ENCODE measurements at places on chromosomes 5 and 9.
A peak's percentile ranks its signal among the peaks of the same experiment; 100 is the strongest.

DNA sequence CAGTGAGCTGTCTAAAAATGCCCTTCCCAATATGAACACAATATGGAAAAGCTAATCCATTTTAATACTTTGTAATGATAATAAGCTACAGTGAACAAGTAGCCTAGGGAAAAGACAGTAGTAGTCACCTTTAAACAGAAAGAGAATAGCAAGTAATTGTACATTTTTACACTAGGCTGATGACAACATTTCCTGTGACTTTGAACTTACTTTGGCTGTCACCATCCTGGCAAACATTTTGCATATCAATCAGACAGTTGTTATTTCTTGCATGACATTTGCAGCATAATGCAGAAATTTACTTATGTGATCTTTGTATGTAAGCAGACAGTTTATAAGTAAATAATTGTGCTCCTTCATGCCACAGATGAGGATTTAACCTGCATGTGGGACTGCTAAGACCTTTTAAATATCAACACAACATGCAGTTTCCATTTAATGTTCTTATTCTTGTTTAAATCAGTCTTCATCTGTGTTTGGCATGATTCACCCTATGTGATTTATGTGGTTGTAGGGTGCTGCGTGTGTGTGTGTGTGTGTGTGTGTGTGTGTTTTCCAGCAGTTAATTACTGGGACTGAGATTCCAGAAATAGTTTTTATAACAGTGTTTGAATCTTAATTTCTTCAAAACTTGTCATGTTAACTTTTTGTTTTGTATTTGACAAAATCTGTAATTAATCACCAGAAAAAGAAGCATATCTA lies 997.1 kb upstream of the ARRDC3 start:
- DNase-seq: no peak

- peak; percentile 91 for DNase-seq
Observed at GRCh38 chr5:9654886-9655285, 24.7 kb upstream of the TAS2R1 start.

DNA sequence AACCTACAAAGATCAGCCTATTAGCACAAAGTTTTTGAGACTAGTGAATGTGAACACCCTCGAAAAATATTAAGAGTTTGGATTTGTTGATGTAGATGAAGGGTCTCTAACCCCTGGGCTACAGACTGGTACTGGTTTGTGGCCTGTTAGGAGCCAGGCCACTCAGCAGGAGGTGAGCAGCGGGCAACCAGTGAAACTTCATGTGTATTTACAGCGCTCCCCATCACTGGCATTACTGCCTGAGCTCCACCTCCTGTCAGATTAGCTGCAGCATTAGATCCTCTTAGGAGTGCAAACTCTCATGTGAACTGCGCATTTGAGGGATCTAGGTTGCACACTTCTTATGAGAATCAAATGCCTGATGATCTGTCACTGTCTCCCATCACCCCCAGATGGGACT lies 11.2 kb upstream of the PAM start:
- no peak for DNase-seq

GRCh38 chr9:27065288-27065687 lies 43.7 kb upstream of the TEK start:
- DNase-seq: peak; percentile 40

DNA sequence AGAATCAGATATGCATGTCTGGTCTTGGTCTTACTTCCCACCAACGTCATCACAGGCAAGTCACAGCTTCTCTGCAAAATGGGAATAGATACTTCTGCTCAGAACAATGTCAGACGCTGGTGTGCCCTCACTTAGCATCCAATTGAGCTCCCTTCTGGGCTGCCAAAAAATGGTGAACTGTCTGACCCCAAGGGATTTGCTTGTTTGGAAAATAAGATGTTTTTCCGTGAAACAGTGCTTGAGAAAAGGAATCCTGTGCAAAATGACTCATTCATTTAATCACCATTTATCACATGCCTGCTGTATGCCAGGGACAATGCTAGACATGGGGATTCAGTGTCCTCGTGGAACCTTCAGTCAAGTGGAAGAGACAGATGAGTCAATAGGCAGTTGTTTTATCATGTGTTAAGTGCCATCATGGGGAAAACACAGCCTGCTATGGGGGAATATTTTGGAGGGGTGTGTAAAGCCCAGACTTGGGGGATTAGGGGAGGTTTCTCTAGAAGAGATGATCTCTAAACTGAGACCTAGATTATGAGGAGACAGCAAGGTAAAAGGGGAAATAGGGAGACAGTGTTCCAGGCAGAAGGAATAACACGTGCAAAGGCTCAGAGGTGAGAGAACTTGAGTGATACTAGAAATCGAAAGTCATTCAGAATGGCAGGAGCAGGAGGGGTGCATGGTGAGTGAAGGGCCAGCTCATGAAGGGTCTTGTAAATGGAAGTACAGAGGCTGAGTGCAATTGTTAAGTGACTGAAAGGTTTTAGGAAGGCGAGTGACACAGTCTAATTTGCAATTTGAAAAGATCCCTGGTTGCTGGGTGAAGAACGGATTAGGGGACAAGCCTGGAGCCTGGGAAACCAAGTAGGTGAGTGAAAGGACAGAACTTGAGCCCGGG lies 3.9 kb downstream of the NIPAL4 start:
- DNase-seq: peak; percentile 86

DNA sequence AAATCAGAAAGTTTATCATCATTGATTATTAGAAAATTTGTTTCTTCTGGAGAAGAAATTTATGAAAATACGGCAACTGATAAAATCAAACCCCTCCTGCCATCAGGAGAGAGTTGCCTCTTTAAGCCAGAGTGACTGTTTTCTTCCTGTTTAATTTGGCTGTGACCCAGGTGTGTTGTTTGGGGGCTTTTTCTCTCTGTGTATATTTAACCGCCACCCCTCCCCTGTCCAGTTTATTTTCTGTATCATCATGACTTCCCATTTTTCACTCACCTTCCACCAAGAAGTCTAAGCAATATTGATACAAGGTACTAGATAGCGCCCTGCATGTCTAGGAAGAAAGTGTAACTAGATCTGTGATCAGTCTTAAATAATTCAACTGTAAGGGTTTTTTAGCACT lies 50.1 kb downstream of the FAM78A start:
- no peak for DNase-seq

GRCh38 chr9:115794921-115795475 lies 358.6 kb upstream of the PAPPA start:
- peak; percentile 33 for DNase-seq

DNA sequence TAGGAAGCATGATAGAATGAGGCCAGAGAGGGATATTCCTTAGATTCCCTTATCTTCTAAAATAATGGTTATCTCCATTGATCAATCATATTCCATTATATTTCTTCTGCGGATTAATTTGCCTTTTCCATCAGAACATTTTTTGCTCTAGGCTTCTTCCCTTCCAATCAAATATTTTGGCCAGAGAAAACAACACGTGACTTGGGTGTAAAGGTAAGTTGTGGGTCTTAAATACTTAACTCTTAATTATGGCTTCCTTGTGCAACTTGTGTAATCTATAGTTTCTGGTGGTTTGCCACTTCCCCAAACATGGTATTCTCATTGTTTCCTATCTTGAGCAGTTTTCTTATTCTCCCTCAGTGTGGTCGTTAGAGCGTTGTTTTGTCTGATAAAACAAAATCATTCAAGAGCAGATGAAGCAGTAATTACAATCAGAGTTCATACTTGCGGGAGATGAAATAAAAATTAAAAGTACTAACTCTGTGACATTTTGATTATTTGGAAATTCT lies 889.3 kb downstream of the MAT2B start:
- no peak for DNase-seq

DNA sequence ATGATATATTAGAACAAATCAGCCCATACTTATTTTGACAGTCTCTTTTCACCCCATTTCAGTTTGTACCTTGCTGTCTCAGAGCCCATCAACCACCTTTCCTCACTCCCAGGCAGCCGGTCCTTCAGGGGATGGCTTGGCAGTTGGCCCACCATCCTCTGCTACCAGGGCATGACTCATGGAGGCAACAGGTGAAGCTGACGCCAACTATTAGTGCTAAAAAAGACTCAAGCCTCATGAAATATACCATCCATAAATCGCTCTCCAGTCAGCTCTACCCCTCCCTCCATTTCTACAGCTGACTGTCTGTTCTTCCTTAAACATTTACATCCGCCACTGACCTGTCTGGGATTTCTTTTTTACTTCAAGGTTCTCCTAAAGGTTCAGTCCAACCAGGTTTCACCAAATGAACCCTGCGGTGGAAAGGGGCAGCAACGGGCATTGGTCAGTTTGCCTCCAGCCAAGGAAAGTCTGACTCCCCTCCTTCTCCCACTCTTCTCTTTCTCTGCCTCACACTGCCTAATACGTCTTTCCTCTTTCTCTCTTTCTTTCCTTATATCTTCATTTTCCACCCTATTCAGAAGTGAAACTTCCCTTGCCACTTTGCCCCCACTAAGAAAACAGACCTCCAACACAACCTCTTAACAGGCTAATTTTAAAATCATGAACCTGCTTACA lies 439.1 kb downstream of the RAB3C start:
- DNase-seq: no peak

DNA sequence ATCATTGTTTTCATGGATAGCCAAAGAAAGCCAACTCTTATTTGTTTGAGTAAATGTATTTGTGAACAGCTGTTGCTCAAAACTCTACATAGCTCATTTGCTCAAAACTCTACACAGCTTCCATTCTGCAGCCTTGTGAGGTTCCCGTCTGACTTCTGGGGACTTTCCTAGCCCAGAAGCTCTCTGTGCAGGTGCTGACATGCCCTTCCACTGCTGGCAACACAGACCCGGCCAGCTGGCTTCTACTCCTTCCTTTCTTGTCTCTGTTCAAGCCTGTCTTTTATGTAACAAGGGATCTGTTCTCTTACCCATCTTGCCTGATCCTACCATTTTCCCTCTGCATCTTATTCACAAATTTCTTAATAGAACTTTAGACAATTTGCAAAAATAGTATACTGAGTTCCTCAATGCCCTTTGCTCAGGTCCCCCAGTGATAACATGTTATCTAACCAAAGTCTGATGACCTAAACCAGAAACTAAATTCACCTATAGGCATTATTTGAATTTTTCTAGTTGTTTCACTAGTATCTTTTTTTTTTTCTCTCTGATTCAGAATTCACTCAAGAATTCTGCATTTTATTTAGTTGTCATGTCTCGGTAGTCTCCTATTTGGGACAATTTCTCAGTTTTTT lies 556.5 kb upstream of the SEMA6A start:
- no peak for DNase-seq

All from fibroblast of skin of back (primary cell).